ENCODE measurements at places on chromosomes 1 and 21.

GRCh38 chr1:186236921-186237320, 138.1 kb downstream of the TPR start:
- no peak for DNase-seq

- DNase-seq = no peak
Measured at GRCh38 chr1:17225140-17225539, 20.2 kb downstream of the PADI1 start.

DNA sequence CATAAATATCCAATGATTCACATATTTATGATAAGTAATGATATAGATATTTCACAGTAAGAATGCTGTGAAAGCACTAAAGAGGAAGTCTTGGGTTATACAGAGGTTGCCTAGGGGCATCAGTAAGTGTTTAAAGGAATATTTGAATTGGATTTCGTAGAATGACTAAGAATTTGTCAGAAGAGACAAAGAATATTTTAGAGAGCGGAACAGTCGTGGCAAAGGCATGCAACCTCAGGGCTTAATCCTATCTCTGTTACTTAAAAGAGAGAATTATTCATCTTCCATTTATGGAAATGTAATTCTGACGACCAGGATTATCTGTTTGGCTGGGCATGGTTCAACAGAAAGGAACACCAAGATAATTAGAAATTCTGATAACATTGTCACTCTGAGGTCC, 171.9 kb upstream of the NR5A2 start:
- DNase-seq = no peak

GRCh38 chr1:60224523-60224922, 151.0 kb upstream of the C1orf87 start:
- no peak for DNase-seq

Measured in inflammatory macrophage treated with lipopolysaccharide for 4 hours (primary cell).